Ascending aorta (tissue), 2 donors: ENCODE measurements at places on chromosomes 7 and 10. TPM values are rescaled to one million over a fixed set of nuclear protein-coding genes. Genes with fewer than 3 reads are reported as not detected.

The CPA4 gene
- total RNA-seq = not detected

DNA sequence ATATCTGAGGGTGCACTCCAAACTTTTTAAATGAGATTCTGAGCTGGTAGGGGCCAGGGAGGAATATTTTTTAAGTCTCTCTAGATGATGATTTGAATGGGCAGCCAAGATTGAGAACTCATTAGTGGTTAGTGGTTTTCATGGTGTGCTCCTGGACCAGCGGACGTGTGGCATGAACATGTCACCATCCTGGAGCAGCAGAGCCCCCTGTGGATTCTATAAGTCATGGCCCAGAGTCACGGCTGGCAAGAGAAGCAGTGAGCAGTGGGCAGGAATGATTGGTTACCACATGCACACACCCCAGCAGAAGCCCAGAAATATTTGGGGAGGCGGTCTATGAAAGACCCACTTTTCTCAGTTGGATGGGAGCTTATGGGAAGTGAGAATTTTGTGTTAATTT lies 21.2 kb upstream of the UCN3 start:
- no peak for DNase-seq
- H3K4me1 ChIP-seq = no peaks in the 10 kb centered on the region
- no peak overlapping the region for H3K27ac ChIP-seq
- H3K27me3 ChIP-seq = no peaks in the 10 kb centered on the region
- H3K4me3 ChIP-seq = no peak overlapping the region

- no peaks in the 10 kb centered on the region for H3K36me3 ChIP-seq
- H3K4me3 ChIP-seq = no peak overlapping the region
- H3K4me1 ChIP-seq = no peaks in the 10 kb centered on the region
- no peaks in the 10 kb centered on the region for H3K27me3 ChIP-seq
- no peak for DNase-seq
Observed at GRCh38 chr10:7855205-7855604, 36.9 kb downstream of the TAF3 start.

DNA sequence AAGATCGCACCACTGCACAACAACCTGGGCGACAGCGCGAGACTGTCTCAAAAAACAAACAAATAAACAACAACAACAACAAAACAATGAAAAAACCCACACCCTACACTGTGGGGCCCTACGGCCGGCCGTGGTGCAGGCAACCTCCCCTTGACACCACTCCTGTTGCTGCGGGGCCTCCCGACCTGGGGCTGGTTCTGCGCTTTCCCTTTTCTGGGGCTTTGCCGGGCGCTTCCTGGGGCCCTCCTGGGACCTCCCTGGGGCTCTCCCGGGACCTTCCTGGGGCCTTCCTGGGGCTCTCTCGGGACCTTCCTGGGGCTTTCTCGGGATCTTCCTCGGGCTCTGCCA lies 46.6 kb downstream of the INSIG1 start:
- no peaks in the 10 kb centered on the region for H3K4me1 ChIP-seq
- H3K4me3 ChIP-seq = no peak overlapping the region
- DNase-seq = no peak
- no peak overlapping the region for H3K27ac ChIP-seq
- no peaks in the 10 kb centered on the region for H3K27me3 ChIP-seq

The SH3PXD2A gene
- 50.0 TPM for total RNA-seq
